CMK (cell line): ENCODE measurements at places on chromosomes 16 and 17.

- DNase-seq, result no peak
Measured at GRCh38 chr17:48558057-48558830, 13.3 kb upstream of the HOXB2 start.

DNA sequence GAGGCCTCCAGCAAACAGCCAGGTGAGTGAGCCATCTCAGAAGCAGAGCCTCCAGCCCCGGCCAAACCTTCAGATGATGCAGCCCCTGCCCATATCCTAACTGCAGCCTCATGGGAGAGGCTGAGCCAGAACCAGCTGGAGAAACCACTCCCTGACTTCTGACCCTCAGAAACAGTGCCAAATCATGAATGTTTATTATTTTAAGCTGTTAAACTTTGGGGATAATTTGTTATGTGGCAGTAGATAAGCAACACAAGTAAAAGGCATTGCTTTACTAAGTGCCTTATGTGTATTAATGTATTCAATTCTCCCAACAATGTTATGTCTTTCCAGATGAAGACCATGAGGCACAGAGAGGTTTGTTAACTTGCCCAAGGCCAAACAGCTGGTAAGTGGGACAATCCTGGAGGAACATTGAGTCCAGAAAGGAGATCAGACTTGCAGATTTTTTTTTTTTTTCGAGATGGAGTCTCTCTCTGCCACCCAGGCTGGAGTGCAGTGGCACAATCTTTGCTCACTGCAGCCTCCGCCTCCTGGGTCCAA is 59.6 kb downstream of the SOCS1 start:
- DNase-seq, result no peak

GRCh38 chr16:53892155-53892554 is 188.2 kb downstream of the FTO start:
- peak; percentile 27 for DNase-seq

- DNase-seq, result no peak
Measured at GRCh38 chr16:51062039-51062438, 89.0 kb downstream of the SALL1 start.

DNA sequence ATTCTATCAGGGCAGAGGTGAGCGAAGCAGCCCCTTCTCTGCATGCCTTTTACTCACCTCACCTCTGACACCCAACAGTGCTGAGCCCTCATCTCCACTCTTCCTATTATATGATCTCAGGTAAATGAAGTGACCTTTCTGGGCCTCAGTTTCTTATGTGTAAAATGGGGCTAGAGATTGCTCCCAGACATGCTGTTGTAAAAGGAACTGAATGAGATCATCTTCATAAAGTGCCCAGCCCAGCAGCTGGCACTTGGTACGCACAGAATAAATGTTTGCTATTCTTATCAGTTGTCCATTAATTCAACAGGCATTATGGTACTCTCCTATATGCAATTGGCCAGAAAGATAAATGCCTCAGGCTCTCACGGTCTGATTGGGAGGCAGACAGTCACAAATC is 4.5 kb upstream of the GALK1 start:
- no peak for DNase-seq

DNA sequence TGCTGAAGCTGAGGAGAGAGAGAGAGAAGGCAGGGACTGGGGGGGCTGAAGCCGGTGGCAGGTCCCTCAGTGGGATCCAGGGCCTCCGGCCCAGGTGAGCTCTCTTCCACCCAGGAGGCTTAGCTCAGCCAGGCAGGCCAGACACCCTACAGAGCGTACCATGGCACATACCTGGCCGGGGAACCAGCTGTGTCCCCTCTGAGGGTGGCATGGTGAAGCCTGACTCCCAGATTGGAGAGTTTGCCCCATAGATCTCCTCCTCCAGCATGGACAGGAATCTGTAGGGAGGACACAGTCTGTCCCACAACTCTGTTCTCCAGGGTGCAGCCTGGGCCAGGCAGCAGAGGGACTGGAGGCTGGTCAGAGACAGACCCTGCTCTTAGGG is 3.0 kb downstream of the KAT2A start:
- DNase-seq, result no peak

- DNase-seq, result no peak
Measured at GRCh38 chr16:66272461-66272860, 94.0 kb upstream of the CDH5 start.

GRCh38 chr17:64155751-64156544 is 26.0 kb upstream of the ERN1 start:
- DNase-seq, result no peak

- DNase-seq, result peak; percentile 72
Measured at GRCh38 chr17:74868251-74868907, 4.4 kb downstream of the FDXR start.

DNA sequence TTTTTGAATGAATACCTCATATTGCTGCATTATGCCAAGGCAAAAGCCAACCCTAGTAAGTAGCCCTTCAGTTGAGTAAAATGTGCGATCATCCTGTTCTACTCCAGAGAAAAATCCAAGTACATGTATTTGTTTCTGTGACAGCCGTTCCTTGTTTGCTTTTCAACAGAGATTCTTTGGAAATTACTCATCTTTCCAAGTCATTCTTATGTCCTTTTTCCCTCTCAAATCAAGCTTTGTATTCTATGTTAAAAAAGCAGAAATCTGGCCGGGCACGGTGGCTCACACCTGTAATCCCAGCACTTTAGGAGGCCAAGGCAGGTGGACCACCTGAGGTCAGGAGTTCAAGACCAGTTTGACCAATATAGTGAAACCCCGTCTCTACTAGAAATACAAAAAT is 112.9 kb upstream of the HAS3 start:
- DNase-seq, result no peak

DNA sequence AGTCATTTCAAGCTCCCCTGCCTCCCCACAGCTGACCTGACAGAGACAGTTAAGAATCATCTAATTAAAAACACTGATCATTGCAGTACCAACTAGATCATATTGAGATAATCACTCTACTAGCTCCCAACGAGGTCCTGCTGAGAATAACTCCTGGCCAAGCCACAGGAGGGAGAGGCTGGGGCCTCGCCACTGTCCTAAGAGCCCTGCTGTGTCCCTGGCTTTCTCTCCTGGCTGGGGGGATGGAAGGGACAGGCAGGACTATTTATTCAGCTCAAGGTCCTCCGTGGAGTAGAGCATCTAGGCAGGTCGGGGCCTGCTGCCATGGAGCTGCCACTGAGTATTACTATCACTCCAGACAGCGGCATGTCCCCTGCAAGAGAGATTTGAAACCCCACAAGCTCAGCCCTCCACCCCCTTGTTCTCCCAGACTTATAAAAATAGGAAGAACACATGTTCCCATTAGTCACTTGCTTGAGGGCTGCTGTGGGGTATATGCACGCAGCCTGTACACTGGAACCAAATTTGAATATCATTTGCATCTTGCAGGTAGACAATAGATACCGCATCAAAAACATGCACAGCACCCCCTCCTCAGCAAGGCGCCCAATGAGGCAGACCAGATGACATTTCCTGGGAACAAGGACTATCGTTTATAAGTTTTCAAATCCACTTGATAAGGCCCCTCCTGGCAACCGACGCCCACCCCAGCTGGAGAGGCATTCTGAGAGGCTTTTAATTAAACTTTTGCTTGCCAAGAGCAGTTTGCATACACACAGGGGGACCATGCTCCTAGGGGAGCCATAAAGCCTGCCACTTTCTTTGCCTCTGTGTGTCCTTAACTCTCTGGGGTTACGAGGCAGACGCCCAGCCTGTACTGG is 385.2 kb upstream of the ZFHX3 start:
- DNase-seq, result no peak

DNA sequence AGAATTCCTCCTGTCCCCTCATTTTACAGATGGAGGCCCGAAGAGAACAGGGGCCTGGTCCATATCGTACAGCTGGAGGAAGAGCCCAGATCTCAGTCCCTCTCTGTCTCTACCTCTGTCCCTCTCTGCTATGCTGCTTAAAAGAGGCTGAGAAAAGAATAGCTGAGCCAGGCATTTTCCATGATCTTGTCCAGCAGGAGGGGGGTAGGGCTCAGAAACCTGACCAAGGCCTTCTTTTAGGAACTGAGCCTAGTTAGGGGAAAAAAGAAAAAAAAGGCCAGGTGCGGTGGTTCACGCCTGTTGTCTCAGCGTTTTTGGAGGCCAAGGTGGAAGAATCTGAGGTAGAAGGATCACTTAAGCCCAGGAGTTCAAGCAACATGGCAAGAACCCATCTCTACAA is 84.2 kb downstream of the MGAT5B start:
- DNase-seq, result no peak

GRCh38 chr16:4298761-4299522 is 16.9 kb upstream of the GLIS2 start:
- DNase-seq, result no peak
